Left lung (tissue), 14 donors: ENCODE measurements at places on chromosomes 3 and 15. TPM values are rescaled to one million over a fixed set of nuclear protein-coding genes. Genes with fewer than 3 reads are reported as not detected.

The ZNF770 gene
- total RNA-seq: 25.4 TPM

The VIPR1 gene
- total RNA-seq: 60.7 TPM

The SYNPR gene
- not detected for total RNA-seq

The GALNT15 gene
- total RNA-seq: 4.5 TPM

The GUCA1C gene
- not detected for total RNA-seq

The ZCWPW2 gene
- total RNA-seq: 0.84 TPM

The KBTBD8 gene
- 3.6 TPM for total RNA-seq

The TMEM207 gene
- total RNA-seq: not detected

The RTP1 gene
- total RNA-seq: not detected

The ERC2 gene
- 2.7 TPM for total RNA-seq

The TAMM41 gene
- total RNA-seq: 13.9 TPM

The EFCAB12 gene
- total RNA-seq: 3.5 TPM

The LOXL1 gene
- total RNA-seq: 22.3 TPM

The PEX11A gene
- total RNA-seq: 5.6 TPM

The DUOXA2 gene
- total RNA-seq: not detected

The MORC1 gene
- total RNA-seq: not detected

The DNAJC13 gene
- 54.6 TPM for total RNA-seq

The RBPMS2 gene
- total RNA-seq: 3.7 TPM

The KLHL6 gene
- total RNA-seq: 21.6 TPM

The C2CD4A gene
- total RNA-seq: 0.44 TPM

The CPN2 gene
- total RNA-seq: not detected

The CPNE9 gene
- total RNA-seq: not detected

The COLQ gene
- total RNA-seq: 1.9 TPM
